ENCODE measurements at places on chromosomes 12 and 14.

DNA sequence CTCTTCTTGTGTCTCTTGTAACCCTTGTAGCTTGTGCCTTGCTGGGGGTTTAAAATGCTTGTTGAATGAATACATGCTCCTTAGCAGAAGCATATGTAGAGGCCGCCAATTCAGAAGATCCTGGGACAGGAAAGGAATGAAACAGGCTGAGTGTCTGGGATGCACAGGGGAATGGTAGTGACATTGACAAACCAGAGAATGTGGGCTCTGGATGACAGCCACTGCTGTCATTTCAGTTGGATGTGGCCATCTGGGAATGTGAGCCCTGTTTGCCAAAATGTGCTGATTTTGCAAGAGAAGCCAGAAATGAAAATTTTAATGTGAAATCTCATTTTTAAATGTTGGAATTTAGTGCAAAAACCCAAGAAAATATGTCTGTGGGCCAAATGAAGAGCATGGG is 136.8 kb downstream of the DACT1 start:
- no peak for ATAC-seq

- ATAC-seq = peak; percentile 23
Observed at GRCh38 chr12:57222286-57223190, 5.9 kb downstream of the NXPH4 start.

GRCh38 chr14:73250317-73250713 is 13.0 kb downstream of the PAPLN start:
- no peak for ATAC-seq

DNA sequence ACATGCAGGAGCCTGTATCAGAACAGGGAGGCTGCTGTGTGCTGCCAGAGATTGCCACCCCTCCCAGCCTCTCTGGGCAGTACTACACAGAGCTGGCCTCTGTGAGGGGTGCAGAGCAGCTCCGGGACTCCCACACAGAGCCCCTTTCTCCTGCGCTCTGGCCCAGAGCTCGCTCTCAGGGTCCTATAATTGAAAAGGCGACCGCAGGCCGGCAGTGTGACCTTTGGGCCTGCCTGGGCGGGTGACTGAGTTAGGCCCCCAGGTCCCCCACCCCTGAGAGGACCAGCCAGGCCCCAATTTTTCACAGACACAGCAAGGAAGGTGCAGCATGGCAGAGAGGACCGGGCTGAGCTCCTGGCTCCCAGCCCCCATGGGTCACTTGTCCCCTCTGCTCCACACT is 136.4 kb downstream of the ZFP36L1 start:
- ATAC-seq = no peak

GRCh38 chr14:34203251-34203722 is 252.4 kb upstream of the EGLN3 start:
- no peak for ATAC-seq

- no peak for ATAC-seq
Observed at GRCh38 chr14:52553671-52554575, 1.3 kb downstream of the GPR137C start.

DNA sequence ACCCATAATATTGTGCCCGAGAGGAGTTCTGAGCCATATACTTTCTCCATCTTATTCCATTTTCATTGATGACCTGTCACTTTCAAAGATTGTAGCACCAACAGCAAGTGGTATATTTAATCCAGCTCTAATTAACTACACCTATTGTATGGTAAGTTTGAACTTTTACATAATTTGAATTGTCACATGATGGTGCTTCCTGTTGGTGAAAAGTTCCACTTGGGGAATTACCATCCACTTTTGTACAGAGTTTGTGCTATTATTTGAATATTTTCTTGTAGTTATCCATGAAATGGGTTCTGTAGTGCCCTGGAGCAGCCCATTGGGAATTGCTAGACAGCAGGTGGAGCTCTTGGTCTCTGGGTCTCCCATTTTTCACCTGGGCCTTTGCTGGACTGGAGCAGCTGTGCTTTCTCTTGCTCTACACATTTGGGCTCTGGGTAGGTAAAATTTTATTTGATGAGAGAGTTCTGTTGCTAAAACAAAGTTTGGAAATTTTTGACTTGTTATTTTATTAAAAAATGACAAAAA is 3.0 kb downstream of the SMCO3 start:
- ATAC-seq = no peak

DNA sequence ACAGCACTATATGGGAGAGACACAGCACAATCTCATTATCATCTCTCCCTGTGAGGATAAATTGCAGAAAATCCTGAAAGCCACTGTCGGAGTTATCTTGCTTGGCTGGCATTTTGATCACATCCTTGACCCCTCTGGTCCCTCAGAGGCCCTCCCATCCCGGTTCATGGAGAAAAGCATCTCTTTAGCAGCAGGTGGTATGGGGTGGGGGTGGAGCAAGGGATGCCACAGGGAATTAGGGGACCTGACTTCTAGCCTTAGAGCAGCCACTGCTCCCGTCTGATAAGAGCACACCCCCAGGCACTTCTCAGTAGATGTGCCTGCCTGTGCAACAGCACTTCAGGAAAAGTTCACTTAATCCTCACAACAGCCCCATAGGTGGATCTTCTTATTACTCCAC is 38.6 kb downstream of the GRIN2B start:
- no peak for ATAC-seq

DNA sequence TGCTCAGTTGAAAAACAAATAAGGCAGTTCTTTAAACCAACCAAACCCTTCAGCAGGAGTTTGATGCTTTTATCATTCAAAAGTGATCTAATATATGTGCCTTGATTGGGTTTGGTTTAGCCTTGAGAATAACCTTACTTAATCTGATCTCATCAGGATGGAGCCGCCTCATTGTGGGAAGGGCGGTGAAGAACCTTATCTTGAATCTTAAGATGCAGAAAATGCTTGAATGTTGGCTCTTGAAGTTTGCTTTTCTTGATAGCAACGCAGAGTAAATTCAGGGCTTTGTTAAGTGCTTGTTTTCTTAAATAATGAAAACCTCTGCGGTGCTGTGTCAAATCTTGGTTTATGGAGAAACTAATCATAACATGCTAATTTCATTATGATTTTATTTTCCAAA is 138.2 kb downstream of the MON2 start:
- no peak for ATAC-seq

- no peak for ATAC-seq
Observed at GRCh38 chr14:42299692-42300091, 693.0 kb downstream of the LRFN5 start.

- ATAC-seq = no peak
Observed at GRCh38 chr14:79407572-79407971, 803.7 kb downstream of the DIO2 start.

- ATAC-seq = no peak
Observed at GRCh38 chr12:1843641-1844005, 23.3 kb downstream of the LRTM2 start.

DNA sequence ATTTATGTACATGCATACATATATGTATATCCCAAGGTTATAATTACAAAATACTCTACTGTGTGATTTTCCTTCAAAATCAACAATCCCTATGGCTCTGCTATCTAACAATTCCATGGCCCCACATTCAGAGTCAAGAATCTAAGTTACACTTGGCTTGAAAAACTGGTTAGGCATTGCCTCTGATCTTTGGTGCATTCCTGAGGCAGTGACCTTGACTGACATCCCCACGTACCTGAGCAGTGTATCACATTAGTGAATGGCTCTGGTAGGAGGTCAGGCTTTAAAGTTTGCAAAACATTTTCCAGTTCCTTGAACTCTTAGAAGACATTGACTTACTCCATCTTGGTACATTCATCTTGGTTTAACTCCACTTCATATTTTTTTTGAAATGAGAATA is 8.5 kb upstream of the STON2 start:
- no peak for ATAC-seq

- ATAC-seq = no peak
Observed at GRCh38 chr12:95571369-95571768, 20.1 kb upstream of the USP44 start.

- ATAC-seq = no peak
Observed at GRCh38 chr12:110668480-110669192, 20.3 kb downstream of the HVCN1 start.

DNA sequence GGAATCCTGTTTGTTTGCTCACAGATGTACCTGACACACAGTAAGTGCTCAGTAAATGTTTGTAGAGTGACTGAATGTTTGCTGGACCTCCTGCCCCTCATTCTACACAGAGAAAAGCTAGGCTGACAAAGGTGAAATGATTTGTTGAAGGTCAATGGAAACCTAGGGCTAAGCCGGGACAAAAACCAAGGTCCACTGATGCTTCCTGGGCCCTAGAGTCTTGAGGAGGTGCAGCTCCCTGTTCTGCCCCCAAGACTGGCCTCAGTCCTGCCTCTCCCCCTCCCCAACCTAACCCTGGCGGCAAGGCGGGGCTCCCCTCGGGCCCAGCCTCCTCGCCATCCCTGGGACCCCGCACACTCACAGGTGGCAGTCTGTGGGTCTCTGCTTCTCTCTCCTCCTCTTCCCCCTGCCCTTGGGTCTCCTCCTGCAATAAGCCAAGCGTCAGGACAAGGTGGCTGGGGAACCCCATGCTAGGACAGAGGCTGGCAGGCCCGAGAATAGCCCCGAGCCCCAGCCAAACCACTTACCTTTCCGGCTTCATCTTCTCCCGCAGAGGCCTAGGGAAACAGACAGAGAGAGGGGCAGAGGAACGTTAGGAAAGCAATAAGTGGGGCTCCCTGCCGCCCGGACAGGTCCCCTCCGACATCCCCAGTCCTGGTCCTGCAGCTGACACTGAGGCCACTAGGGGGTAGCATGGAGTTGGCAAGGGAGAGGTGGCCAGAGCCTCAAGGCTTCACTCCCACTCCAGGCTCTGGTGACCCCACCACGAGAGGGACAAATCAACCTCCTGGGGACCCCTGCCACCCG is 9.3 kb downstream of the PGF start:
- peak; percentile 66 for ATAC-seq

DNA sequence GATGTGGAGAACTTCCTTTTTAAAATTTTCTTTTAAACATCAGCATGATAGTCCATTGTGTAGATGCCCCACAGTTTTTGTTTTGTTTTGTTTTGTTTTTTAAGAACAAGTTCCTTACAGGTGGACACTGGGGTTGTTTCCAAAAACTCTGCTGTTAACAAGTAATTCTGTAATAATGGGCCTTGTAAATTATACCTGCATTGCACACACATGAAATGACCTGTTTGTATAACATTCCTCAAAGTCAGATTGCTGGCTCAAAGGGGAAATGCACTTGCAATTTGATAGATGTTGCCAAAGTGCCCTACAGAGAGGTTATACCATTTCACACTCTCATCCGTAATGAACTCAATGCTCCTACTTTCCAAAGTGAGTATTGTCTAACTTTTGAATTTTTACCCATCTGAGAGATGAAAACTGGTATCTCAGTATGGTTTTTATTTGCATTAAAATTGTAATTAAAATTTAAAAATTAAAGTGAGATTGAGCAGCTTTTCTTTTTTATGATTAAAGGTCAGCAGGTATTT is 89.2 kb downstream of the SPPL3 start:
- ATAC-seq = no peak

DNA sequence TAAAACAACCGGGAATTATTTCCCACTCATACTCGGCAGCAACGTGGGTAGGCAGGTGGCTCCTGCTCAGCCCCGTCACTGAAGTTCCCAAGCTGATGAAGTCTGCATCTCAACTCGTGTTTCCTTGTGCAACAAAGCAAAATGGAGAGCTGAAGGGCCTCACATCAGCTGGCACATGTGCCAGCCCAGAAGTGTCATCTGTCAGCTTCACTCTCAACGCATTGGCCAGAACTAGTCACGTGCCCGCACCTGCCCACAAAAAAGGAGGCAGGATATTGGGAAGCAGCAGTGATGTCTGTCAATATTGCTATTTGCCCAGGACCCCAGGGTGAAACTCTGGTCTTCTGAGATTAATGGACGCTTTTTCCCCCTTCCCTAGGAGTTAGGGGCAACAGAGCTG is 344.0 kb downstream of the BCL11B start:
- ATAC-seq = no peak

DNA sequence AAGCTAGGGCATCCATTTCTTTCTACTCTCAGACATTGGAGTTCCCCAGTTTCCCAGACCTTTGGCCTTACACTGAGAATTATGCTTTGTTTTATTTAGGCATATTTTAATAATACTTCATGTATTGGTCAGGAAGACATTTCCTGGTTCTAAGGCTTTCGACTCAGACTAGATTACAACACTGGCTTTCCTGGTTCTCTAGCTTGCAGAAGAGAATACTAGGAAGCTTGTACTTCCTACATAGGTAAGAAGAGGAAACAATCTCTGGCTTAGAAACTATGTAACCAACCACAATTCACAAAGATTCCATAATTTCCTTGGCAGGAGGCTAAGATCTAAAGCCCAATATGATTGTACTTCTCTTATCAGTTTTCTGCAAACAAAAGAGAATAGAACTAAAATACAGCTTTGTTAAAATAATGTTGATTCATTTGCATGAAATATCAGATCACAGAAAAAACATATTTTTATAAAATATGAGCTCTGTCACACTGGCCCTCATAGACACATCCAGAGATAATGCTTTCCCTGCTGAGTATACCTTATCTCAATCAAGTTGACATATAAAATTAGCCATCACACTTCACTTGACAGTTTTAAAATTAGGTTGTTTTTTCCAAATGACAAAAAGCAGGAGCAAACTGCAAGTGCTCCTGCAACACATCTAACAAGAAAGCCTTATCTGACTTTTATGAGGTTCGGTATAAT is 30.5 kb downstream of the CLEC2D start:
- ATAC-seq = no peak

DNA sequence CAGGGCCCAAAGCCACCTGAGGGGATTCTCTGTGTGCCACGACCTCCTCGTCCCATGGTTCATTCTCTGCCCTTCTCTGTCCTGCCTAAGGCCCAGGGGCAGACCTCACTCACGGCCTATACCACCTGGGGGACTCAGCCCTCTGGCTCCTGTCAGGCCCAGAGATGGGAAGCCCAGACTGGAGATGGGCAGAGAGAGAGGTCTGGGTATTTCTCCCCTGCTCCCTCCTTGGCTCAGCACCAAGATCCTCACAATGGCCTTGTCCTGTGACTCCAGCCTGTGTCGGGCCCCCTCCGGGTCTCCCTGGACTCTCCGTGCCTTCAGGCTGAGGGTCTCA is 46.9 kb upstream of the BCL11B start:
- no peak for ATAC-seq

GRCh38 chr12:124506145-124506831 is 61.1 kb downstream of the NCOR2 start:
- ATAC-seq = peak; percentile 7

DNA sequence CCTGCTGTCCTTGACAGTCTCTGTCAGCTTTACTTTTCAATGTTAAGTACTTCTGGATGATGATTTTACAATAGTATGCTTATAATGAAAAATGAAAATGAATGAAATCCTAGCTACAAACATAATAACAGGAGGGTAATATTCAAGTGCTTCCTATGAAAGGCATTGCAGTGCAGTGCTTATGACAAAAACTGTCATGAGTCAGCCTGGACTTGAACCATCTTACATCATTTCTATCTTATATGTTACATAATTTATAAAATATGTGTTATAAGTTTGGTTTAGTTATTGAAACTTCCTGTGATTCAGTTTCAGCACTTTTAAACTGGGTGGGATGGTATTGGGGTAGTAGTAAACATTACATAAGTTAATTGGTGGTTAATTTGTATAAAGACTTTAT is 451.7 kb downstream of the TMEM117 start:
- no peak for ATAC-seq
